ENCODE measurements at places on chromosomes 2 and 18.

GRCh38 chr2:143545949-143546255, 416.7 kb downstream of the ARHGAP15 start:
- no peak for DNase-seq

GRCh38 chr2:19059076-19059475, 299.3 kb downstream of the OSR1 start:
- DNase-seq: no peak

GRCh38 chr2:224655006-224655537, 61.1 kb downstream of the CCDC195 start:
- DNase-seq: no peak

- no peak for DNase-seq
Observed at GRCh38 chr2:73070643-73071359, 711 bp downstream of the SFXN5 start.

DNA sequence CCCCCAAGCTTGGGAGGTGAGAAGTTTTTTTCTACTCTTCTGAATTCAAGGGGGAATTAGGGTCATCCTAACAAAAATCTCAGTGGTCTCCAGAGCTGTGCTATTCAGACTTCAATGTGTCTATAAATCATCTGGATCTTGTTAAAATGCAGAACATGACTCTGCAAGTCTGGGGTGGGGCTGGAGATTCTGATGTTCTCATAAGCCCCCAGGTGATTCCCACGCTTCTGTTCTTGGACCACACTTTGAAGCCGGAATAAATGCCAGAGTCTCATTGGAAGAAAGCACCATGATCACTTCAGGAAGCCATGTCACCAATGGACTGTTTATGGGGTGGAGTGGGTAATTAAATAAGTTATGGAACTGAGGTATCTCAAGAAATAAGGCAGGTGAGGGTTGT, 22.2 kb upstream of the SLC16A14 start:
- no peak for DNase-seq

DNA sequence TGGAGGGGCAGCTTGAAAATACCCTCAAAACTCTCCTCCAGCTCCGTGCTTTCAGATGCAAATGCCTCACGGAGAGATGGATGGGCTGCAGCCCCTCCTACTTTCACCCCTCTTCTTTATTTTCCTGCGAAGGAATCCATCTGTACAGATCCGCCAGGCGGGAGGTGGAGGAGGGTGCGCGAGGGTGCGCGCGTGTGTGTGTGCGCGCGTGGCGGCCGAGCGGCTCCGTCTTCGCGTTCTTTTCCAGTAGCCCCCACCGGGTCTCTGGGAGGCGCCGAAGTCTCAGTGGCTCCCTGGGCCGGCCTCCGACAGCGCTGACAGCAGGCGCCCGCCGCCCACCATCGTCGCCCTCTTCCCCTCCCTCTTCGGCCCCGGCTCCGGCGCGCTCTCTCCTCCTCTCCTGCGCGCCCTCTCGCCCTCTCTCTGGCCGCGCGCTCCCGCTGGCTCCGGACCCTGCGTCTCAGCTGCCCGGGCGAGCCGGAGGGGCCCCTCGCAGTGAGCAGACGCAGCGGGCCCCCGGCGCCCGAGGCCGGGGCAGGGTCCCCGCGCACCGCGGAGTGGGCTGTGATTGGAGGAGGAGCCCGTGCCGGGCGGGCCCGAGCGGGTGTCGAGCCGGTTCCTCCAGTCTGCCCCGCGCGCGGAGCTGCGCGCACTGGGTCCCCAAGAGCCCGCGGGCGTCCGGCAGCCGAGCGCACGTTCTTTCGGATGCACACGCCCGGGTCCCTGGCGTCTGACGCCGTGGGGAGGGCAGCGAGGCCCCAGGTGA, at the start of gene CDH7:
Gene CDH7 (plus strand): TSS at position 624 of the 766 bp plus-strand sequence. CDS start 11,831 bp downstream, outside the sequence.
- DNase-seq: no peak

- DNase-seq: no peak
Observed at GRCh38 chr2:54555318-54555837, 99.3 kb downstream of the SPTBN1 start.

- no peak for DNase-seq
Observed at GRCh38 chr2:53727921-53728320, 39.7 kb upstream of the CHAC2 start.

GRCh38 chr2:30503007-30503694, 56.1 kb downstream of the LCLAT1 start:
- no peak for DNase-seq

DNA sequence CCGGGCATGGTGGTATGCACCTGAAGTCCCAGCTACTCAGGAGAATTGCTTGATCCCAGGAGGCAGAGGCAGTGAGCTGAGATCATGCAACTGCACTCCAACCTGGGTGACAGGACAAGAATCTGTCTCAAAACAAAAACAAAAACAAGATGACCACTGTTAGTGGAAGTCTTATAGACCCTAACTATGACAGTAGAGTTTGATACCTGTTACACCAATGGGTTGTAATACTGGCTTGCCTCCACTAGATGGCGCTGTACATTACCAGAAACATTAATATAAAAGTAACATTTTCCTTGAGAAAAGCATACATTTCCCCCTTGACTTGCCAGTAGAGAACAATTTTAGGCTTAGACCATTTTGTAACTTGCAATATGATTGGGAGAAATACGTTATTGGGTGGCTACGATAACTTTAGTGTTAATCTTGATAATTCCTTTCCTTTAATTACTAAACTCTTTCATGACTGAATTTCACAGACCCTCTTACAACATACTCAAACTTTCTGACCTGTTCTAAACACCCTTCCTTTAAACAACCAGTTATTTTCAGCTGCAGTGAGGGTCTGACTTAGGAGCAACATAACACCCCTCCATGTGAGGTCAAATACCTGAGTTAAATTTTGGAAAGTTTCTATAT, 19.5 kb downstream of the SLC25A52 start:
- no peak for DNase-seq

DNA sequence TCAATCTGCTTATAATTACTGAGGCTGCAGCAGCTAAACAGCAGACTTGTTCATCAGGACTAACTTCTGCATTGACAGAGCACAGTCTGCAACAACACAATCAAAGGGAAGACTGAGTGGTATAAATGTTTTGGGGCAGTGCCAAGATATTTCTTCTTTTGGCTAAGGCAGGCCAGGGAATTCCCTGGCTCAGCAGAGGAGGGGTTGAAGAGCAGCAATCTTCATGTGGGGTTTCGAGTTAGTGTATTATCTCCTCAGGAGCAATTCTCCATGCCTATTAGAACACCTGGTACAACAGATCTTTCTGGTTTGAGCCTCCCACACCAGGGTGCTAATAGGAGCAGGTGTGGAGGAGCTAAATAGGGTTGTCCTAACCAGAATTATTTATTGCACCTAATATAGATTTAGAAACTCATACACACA, 103.0 kb upstream of the STK17B start:
- DNase-seq: no peak

DNA sequence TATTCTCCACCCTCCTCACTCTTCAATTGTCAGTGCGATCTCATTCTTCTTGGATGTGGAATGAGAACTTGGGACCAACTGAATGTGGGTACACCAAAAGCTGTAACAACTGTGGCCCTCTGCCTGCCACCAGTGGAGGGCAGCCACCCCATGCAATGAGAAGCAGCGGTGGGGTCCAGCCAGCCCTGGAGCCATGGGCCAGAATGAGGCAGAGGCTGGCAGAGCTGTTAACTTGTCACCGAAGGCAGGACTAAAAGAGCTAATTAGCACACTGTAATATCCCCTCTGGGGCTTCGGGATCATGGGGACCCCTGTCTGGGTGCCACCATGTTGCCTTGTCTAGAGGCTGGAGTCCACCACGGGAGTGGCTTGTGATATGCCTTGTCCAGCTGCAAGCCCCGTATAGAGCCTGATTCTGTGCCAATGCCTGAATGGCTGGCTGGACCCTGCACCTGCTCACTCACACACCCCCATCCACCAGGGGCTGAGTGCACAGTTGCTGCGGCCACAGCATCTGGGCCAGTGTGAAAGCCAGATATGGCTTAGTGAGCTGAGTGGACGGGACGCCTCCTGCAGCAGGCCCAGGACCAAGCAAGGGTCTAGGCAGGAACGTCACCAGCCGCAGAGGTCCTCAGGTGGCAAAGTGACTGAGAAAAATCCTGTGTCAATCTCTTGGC, 680.5 kb downstream of the DSC3 start:
- no peak for DNase-seq

GRCh38 chr18:25425024-25425423, 73.1 kb upstream of the ZNF521 start:
- DNase-seq: no peak

DNA sequence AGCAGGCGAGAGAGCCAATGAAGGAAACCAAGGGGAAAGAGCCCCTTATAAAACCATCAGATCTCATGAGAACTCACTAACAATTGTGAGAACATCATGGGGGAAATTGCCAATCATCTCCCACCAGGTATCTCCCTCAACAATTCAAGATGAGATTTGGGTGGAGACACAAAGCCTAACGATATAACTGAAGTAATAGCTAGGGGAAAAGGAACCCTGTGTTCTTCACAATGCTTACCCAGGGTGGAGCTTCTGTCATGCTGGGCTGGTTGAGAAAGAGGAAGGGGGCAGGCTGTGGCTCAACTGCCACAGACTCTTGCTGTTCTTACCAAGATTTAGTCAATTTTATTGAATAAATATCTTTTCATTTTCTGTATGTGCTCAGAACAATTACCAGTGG, 392.1 kb upstream of the HS6ST1 start:
- DNase-seq: no peak

DNA sequence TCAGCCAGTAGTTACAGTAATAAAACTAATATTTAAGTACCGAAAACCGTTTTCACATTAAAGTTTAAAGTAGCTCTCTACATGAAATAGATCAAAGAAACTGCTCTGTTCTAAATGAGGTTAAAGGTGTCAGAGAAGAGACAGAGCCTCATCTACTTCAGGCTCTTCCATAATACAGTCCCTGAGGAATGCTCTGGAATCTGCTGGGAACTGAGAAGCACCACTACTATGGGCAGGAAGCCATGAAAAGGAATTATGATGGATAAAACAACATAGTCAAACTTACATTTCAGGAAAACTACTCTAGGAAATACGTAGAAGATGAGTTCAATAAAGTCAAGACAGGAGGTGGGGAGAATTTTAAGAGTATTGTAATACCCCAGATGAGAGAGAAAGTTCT, 60.0 kb downstream of the ROCK1 start:
- no peak for DNase-seq

GRCh38 chr18:44556296-44556695, 124.4 kb upstream of the SETBP1 start:
- DNase-seq: no peak

- no peak for DNase-seq
Observed at GRCh38 chr2:64652231-64653108, 1.2 kb downstream of the SERTAD2 start.

DNA sequence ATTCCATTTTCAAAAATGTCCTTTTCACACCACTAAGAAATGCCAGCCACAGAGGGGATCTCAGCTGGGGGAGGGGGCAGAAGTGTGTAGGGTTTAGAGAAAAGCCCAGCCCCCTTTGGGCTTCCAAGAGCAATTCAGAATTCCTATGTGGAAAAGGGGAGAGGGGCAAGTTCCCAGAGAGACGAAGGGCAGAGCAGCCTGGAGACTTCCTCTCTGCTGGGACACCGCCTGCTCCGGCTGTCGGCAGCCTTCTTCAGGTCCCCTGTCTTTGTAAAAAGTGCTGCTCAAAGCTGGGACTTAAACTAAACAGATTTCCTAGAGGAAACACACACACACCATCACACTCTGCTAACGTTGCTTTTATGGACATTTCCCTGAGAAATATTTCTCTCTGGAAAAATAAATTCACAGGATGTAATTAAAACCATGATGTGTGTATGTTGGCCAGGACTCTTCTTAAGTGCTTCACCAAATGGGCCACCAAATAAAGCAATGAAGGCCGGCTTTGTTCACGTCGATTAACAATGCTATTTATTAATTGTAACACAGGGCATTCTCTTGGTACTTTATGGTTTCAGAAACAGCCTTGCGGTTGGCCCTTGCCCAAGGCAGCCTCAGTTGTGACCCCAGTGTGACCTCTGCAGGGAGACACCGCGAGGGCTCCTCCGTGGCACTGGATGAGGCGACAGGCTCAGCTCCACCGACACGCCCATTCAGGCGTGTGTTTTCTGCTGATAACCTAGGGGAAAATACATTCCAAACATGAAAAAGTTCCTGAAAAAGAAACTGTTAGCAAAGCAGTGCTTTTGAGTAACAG, 5.6 kb upstream of the ASB1 start:
- DNase-seq: no peak

GRCh38 chr18:40060562-40060961, 1894.5 kb upstream of the PIK3C3 start:
- no peak for DNase-seq

GRCh38 chr2:102603904-102604303, 15.4 kb upstream of the SLC9A2 start:
- no peak for DNase-seq
